Stimulated activated CD4-positive, alpha-beta T cell treated with anti-CD3 and anti-CD28 coated beads, TNF-alpha, amount 100 ng/mL, for 24 hours (primary cell): ENCODE measurements at places on chromosomes 3 and 15.

- DNase-seq = peak; percentile 59
Observed at GRCh38 chr15:52528564-52529340, at the start of gene MYO5A. MYO5A (minus strand) TSS chr15:52528880; CDS start chr15:52528806, 74 bp downstream.

DNA sequence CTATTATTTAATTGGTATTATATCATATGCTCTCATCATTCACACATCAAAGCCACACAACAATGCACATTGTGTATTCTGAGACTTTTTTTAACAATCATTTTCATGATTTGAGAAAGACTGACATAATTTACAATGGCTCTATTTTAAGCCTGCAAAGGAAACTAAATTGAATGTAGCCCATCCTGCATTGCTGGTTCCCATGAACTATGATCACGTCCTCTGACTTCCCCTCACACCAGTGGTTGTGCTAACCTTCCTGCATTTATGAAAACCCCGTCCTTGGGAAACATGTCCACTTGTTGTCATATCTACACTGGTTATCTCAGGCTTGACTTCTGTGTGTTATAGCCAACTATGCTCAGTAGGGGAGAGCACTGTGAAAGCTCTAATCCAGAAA is 546.2 kb downstream of the MECOM start:
- DNase-seq = no peak

DNA sequence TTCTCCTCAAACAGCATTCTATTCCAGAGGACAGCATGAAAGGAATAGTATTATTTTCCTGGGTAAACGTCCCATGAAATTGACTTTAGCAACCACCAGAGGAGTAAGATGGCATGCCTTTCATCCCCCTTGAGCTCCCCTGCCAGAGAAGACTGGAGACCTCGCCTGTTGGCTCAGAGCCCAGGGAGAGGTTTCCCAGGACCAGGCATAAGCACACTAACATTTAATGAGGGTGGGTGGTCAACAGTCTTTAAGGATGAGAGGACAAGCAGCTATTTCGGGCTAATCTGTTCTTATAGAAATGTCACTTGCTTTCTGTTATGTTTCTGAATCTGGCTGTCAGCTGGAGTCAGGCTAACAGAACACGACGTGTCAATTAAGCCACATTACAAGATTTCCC is 390.5 kb downstream of the GABRG3 start:
- no peak for DNase-seq

GRCh38 chr15:44188795-44189194 is 6.3 kb downstream of the FRMD5 start:
- no peak for DNase-seq

- DNase-seq = no peak
Observed at GRCh38 chr3:128614076-128614475, 36.5 kb downstream of the RPN1 start.

DNA sequence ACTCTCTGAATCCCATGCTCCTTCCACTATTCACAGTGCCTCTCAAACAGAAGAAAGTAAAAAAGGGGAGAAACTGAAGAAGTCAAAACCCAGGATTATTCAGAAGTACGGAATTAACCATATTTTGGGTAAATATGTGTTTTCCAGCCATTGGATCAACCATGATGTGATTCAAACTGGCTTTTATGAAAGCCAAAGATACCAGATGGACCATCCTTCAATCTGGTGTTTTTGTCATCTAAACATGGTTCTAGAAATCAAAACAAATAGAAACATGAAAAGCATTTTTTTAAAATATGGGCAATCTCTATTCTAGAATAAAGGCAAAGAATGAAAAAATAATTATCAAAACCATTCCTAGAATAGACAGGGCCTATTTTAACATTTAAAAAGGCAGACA is 172.7 kb downstream of the RORA start:
- DNase-seq = no peak

GRCh38 chr15:67080900-67081431 is 15.6 kb downstream of the SMAD3 start:
- peak; percentile 61 for DNase-seq

GRCh38 chr3:52147804-52148203 is 6.4 kb downstream of the POC1A start:
- DNase-seq = no peak

GRCh38 chr3:194166682-194167479 is 30.9 kb downstream of the HES1 start:
- no peak for DNase-seq

GRCh38 chr3:87076946-87077345 is 86.0 kb upstream of the VGLL3 start:
- DNase-seq = no peak

GRCh38 chr15:88385078-88385700 is 82.0 kb downstream of the MRPL46 start:
- no peak for DNase-seq

DNA sequence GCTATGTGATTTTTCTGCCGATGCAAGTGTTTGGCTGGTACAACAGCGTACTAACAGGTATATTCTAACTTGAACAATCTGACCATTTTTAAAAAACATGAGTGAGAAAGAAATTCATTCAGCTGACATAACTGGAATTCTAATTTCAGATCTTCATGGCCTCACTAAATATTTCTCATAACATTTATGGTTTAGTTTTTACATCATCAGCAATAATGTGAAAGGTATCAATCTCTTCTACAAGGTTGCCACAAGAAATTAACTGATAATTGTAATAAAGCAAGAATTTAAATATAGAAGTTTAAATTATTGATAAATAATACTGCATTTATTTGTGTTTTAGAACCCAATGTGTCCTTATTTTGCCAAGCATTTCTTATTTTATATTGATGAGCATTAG is 5.2 kb upstream of the C3orf80 start:
- no peak for DNase-seq

DNA sequence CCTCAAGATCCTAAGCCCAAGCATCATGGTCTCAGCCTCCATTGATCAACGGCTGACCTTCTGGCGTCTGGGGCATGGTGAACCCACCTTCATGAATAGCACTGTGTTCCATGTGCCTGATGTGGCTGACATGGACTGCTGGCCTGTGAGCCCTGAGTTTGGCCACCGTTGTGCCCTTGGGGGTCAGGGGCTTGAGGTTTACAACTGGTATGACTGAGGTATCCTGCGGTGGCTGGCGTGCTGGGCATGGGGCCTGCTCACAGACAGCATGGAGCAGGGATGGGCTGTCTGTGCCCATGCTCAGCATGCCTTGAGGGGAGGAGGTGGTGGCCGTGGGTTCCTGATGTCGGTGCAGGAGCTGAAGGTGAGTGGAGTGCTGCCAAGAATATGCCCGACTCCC is 3.3 kb downstream of the DALRD3 start:
- DNase-seq = no peak

DNA sequence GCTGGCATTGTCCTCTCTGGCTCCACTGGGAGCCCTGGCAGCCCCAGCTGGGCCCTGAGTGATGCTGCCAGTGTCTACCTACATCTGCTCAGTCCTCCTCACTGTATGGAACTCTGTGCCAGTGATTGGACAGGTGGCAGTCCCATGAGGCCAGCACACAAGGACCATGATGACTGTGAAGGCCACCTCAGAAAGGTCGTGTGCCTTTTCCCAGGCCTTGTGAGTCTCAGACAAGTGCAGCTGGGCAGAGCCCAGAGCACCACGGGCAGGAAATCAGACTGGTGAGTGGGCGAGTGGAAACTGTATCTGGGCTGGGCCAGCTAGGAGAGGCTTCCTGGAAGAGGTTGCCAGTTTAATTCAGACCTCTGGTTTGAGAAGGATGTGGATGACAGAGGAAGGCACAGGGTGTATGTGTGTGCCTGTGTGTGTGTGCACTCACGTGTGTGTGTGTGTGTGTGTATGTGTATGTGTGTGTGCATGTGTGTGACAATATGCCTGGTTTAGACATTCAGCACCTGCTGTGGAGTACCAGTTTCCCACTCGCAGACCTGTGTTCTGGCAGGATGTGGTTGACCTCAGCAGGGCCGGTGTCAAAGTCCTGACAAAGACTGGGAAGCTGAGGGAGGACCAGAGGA is 7.0 kb downstream of the MAPKAPK3 start:
- DNase-seq = no peak

DNA sequence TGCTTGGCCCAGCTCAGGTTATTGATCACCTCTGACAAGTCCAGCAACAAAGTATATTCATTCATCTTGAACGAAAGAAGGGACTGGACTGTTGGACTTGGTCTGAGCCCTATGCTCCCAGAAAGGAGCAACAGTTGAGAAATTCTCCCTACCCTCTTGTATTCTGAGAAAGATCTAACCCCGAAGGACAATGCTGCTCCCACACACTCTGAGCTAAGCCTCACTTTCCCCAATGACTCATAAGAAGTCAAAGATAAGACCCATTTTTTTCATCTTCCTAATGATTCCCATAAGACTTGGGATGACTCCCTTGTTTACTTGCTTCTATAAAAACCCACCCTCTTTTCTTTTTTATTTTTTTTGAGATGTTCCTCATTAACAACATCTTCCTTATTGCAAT is 549.4 kb upstream of the MDFIC2 start:
- DNase-seq = no peak

- no peak for DNase-seq
Observed at GRCh38 chr15:67771189-67771800, 54.0 kb upstream of the SKOR1 start.

DNA sequence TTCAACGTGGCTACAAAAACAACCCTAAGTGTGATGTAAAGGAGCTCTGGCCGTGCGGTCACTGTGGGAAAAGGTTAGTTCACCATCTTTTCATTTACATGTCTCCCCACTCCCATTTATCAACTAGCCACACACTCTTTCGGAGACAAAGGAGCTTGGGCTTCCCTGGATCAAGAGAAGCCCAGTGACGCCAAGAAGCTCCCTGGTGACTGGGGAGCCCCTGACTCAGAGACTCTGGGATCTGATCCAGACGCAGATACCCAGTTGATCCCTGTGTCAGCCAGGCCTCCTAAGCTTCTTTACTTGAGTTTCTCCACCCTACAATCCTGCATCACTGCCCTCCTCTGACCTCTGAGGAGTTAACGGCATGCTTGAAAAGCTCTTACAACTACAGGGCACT is 43.9 kb downstream of the HEG1 start:
- DNase-seq = no peak

DNA sequence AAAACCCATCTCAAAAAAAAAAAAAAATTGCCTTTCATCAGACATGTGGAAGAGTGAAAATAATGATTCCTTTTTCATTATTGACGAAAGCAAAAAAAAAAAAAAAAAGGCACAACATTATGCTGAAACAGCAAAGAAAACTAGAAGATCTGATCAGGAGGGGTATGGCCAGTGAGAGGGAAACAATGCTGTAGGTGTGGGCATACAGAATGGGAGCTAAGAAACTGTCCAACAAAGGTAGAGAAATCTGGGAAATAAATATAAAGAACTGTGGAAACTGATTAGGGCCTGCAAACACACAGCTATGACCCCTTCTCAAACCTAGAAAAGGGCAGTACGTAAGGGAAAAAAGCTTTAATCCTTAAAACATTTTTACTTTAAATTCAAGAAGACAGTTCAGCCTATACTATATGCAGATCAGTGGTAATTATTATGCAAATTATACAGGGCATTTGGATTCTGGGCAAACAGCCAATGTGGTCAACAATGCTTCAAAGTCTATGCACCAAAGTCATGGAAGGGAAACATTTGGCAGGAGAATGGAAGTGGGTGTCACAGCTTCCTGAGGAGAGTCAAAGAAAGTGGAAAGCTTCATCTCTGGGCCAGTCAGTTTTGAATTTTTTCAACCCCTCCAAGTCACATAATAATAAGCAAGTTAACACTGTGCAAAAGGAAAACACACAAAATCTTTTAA is 68.3 kb upstream of the SLC12A8 start:
- DNase-seq = no peak

GRCh38 chr3:41037651-41038334 is 161.5 kb upstream of the CTNNB1 start:
- no peak for DNase-seq

- no peak for DNase-seq
Observed at GRCh38 chr3:9205345-9206143, 43.9 kb downstream of the SRGAP3 start.

GRCh38 chr15:29103824-29104565 is 165.6 kb downstream of the NSMCE3 start:
- DNase-seq = peak; percentile 59

DNA sequence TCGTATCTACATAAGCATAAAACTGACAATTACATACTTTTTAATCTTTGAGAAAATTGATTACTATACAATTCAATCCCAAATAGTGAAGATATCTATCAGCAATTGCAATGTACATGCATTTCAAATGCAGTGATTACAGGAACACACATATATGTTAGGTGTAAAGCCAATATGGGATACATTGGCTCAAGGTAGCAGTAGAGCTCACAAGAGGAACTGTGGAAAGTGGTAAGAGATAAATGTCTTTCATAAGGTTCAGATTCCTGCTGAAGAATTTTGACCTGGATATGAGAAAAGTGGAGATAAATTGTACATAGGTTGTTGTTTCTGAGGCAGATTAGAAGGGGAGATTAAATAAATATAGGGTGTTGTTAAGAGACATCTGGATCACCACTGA is 1280.5 kb downstream of the OTOL1 start:
- DNase-seq = no peak

- DNase-seq = no peak
Observed at GRCh38 chr3:176595307-176595706, 602.0 kb downstream of the TBL1XR1 start.

DNA sequence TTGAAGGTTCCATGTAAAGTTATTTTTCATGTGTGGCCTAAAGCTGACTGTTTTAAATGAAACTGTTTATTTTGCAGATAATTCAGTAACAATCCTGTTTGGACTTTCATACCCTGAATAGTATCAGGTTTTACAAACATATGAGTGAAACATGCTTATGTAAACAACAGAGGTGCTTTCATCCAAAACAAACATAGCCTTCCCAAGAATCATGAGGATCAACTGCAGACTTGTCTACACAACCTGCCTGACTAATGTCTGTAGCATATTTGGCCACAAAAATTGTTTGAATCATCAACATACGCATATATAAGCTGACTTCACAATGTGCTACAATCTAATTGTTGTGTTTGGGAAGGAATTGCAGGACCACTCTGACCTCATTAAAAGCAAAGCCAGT is 190.4 kb downstream of the DIPK2A start:
- DNase-seq = no peak

GRCh38 chr3:186152889-186153292 is 44.0 kb upstream of the ETV5 start:
- no peak for DNase-seq

DNA sequence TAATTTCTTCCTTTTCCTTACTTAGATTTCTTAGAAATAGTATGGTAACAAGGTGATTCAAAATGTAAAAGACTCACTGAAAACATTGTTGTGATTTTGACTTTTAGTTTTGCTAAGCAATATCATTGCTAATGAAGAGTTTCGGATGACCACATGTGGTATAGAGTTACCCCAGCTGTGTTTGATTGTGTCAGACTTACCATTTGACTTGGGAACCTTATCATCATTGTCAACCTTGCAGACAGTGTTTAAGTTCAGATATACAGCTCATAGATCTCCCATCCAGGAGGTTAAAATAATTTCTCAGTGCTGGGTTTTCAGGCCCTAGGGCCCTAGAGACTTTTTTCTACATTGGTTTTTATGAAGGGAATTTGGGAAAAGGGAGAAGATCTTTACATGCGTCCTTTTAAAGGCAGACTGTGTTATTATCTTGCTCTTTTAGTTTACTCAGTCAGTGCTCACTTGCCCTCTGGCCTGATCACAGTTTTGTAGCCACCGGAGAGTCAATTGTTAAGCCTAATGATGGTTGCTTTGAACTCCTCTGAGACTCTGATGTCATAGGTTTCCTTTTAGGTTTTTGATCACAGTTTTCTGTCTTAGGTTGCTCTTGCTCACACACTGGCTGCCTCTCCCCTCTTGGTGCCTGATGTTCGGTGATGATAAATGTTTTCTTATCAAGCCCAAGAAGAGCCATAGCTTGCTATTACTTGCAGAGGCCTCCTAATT is 133.5 kb upstream of the ZPLD1 start:
- DNase-seq = no peak
